MV-4-11 (cell line): ENCODE measurements at places on chromosomes 6 and 20.

GRCh38 chr6:11393713-11394627, 143.6 kb upstream of the TMEM170B start:
- peak; percentile 51 for DNase-seq

DNA sequence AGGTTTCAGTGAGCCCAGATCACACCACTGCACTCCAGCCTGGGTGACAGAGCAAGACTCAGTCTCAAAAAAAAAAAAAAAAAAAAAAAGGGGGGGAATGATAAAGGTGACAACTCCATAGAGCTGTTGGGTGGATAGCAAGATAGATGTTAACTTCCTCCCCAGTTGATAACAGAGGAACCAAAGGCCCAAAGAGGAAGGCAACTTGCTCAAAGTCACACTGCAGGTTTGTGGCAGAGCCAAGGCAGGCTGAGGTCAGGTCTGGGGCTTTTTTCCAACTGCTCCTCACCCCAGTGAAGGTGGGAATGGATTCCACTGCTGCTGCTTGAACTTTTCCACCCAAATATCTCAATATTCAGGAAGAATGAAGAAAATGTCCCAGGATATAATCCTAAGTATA, 26.7 kb downstream of the HCK start:
- peak; percentile 55 for DNase-seq

GRCh38 chr6:130752267-130752666, 74.9 kb upstream of the SMLR1 start:
- DNase-seq: no peak

- peak; percentile 6 for DNase-seq
Observed at GRCh38 chr6:127952831-127953230, 52.0 kb upstream of the THEMIS start.
